ENCODE measurements at places on chromosomes 1 and 21.

DNA sequence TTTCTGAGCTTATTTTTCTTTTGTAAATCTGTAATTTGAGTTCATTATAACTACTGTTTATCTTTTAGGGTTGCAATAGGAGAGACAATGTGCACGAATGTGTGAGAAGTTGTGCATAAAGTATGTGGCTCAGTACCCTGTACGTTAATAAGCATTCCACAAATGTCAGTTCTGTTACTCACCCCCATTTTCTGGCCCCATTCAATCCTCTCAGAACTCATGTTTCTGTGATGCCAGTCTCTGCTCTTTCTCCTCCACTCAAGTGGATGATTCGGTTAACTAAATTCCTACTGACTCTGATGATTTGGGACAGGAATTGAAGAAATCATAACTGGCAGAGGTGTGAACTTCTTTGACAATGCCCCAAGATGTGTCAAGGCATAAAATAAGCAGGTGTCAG is 10.2 kb upstream of the DMRTB1 start:
- no peak for DNase-seq

DNA sequence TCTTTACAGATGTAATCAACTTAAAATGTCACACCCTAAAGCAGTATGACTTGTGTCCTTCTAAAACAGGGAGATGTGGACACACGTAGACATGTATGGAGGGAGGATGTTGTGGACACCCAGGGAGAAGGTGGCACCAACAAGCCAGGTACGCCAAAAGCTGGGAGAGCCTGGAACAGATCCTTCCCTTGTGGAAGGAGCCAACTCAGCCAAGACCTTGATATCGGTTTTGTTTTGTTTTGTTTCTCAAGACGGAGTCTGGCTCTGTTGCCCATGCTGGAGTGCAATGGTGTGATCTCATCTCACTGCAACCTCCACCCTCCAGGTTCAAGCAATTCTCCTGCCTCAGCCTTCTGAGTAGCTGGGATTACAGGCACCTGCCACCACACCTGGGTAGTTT is 45.6 kb downstream of the CHAF1B start:
- no peak for DNase-seq

DNA sequence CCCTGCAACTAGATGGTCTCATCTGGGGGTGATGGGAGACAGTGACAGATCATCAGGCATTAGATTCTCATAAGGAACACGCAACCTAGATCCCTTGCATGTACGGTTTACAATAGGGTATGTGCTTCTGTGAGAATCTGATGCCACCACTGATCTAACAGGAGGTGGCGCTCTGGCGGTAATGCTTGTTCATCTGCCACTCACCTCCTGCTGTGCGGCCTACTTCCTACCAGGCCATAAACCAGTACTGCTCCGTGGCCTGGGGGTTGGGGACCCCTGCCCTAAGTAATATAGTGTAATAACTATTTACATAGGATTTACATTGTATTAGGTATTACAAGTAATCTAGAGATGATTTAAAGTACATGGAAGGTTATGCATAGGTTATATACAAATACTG is 134.9 kb downstream of the CLEC20A start:
- DNase-seq: no peak

GRCh38 chr1:66231217-66231616 is 302.7 kb upstream of the SGIP1 start:
- DNase-seq: no peak

GRCh38 chr21:35540950-35541638 is 492.0 kb upstream of the RUNX1 start:
- no peak for DNase-seq

GRCh38 chr1:34549199-34549598 is 205.6 kb upstream of the GJB5 start:
- no peak for DNase-seq

DNA sequence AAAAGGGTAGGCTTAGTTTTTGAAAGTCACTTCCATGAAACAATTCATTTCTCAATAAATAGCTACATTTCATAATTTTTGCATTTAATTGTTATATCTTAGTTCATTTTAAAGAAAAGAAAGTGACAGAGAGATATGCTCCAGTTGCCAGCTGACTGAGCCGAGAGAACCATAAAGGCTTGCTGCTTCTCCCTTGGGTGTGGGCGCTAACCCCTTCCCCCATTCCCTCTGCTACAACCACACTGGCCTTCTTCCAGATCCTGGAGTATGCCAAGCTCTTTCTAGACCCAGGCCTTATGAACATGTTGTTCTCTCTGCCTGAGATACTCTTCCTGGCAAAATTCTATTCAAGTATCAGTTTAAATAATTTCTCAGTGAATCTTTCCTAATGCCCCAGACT is 12.3 kb downstream of the SORT1 start:
- DNase-seq: no peak

DNA sequence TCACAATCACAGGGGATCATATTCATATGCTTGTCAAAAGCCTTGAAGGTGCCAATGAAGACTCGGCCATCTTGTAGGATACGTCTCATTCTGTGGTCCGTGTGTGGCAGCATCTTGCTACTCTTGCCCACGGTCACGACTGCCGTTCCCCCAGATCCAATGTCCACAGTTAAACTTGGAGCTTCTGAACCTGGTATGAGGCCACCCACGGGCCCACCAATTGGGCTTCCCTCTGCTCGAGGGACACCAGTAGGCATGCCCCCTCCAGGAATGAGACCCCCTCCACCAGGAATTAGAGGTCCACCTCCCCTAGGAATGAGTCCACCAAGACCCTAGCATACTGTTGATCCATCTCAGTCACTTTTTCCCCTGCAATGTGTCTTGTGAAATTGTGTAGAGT is 39.6 kb downstream of the MORN1 start:
- DNase-seq: no peak

GRCh38 chr1:53129891-53130597 is 12.4 kb downstream of the SLC1A7 start:
- no peak for DNase-seq

DNA sequence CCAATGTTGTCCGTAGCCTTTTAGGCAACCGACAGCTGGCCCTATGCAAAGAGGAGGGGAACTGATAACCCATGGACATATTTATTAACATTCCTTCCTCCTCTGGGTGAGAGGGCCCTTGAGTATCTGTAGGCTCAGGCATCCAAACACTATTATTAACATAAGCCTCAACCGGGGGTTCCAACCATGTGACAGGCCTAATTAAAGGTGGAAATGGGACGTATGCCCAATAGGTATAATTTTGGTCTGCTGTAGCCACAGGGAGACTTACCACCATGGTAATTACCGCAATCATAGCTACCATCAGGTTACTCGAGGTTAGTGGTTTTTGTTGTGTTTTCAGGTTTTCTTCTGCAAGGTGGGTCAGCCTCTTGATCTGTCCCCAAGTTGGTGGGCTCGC is 5.3 kb downstream of the DAP3 start:
- DNase-seq: no peak

GRCh38 chr21:44666401-44667320 is at the start of gene KRTAP12-2:
Gene KRTAP12-2 (minus strand): TSS chr21:44666927. CDS start chr21:44666886, 41 bp downstream.
- no peak for DNase-seq

GRCh38 chr1:41670217-41670957 is 185.9 kb upstream of the EDN2 start:
- no peak for DNase-seq

DNA sequence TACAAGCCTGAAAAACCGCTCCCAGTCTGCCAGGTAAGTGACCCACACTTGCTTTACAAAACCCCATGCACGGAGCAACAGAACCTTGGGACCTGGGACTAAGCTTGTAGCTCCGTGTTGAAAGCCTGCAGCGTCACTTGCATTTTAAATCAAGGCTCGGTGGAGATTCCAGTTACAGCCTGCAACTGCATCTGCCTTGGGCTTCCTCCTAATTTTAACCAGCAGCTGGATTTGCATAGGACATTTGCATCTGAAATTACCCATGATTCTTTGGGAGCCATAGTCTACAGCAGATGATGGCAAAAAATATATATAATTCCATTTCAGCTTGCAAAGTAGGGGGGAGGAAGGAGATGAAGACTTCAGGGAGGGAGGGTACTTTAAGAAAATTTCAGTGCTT is 62.4 kb upstream of the IGSF21 start:
- no peak for DNase-seq

DNA sequence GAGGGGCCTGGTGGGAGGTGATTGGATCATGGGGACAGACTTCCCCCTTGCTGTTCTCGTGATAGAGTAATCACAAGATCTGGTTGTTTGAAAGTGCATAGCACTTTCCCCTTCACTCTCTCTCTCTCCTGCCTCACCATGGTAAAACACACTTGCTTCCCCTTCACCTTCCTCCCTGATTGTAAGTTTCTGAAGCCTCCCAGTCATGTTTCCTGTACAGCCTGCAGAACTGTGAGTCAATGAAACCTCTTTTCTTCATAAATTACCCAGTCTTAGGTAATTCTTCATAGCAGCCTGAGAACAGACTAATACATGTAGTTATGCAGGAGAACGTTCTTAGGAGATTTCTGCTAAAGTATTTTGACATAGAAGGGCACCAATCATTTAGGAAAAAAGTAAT is 59.9 kb upstream of the FBXO28 start:
- no peak for DNase-seq

GRCh38 chr1:208967334-208967733 is 616.2 kb upstream of the CAMK1G start:
- DNase-seq: no peak

DNA sequence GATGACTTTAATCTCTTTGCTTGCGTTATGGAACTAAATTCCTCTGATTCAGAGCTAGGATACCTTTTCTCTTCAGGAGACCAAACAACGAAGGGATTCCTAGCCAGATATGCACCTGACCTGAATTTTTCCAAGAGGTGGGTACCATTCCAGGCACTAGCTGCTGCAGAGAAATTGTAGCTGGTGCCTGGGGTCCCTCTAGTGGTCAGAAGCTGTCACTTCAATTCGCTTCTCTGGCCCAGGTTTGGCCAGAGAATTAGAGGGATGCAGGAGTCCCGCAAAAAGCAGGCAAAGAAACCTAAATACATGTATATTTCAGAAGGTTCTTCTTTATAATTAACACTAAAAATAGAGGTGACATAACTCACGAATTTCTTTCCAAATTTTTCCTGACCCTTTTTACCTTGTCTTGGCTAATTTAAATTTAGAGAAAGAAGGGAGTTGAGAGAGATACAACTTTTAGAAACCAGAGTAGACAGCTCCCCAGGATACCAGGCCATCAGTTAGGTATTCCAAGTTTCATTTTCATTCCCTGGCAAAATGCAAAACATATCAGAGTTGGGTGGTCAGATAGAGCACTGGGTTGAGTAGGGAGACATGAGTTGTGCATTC is 9.6 kb downstream of the ACKR1 start:
- DNase-seq: no peak

DNA sequence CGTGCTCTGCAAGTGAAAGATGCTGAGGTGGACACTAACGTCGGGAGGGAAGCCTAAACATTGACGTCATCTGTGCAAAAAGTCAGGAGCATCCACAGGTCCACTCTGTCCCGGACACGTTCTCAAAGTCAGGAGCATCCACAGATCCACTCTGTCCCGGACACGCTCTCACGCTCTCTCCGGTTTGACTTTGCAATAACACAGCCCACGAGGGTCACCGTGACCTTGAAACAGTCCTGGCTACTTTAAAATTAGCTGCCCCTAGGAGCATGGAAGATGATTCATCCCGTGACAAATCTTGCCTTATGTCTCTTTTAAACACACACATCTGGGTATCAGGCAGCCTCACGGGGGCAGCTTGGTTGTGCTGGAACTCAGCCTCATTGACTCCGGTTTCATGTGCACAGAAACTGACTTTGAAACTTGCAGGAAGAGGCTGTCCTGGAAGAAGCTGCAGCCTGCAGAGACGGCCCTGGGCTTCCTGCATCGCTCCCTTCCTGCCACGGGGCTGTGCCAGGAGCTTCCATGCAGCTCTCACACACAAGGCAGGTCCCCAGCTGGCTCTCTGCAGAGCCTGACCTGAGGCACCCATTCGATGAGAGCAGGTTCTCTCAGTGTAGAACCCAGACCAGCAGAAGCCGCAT is 18.1 kb upstream of the COL18A1 start:
- no peak for DNase-seq

- no peak for DNase-seq
Measured at GRCh38 chr1:205534444-205534985, 30.0 kb downstream of the CDK18 start.

GRCh38 chr21:28821276-28822122 is 171.2 kb downstream of the LTN1 start:
- DNase-seq: no peak

DNA sequence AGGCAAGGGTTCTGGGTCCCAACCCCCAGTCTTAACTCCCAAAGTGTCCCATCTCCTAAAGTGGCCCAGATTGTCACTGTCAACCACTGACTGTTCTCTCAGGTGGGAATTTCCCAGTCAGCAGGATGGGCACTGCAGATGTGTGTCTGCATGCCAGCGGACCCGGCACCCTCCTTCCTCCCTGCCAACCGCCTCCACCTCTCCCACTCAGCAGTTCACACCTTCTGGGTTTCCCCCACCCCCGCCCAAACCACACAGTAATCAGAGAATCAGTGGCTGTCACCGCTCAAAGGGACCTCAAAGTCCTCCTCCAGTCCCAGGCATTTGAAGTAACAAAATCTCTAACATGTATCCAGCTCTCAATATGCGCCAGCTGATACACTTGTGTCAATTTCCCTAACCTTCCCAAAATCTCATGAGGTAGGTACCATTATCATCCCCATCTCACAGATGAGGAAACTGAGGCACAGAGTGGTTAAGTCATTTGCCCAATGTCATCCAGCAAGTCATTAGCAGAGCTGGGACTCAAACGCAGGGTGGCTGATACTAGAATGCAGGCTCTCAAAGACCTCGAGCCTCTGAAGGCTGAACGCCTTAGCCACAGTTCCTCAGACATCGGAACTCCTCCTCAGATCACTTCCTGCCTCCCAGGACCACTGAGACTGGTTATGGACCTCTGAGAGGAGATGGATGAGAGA is 4.8 kb downstream of the RUNX3 start:
- no peak for DNase-seq

- DNase-seq: no peak
Measured at GRCh38 chr1:98306517-98307089, 354.9 kb upstream of the SNX7 start.

GRCh38 chr1:77399250-77400086 is 117.6 kb downstream of the AK5 start:
- DNase-seq: no peak

- no peak for DNase-seq
Measured at GRCh38 chr1:44829506-44830384, 13.3 kb downstream of the PTCH2 start.

- DNase-seq: no peak
Measured at GRCh38 chr1:12053752-12054548, 9.2 kb upstream of the TNFRSF8 start.

- no peak for DNase-seq
Measured at GRCh38 chr1:205794011-205794730, 18.8 kb downstream of the SLC41A1 start.

DNA sequence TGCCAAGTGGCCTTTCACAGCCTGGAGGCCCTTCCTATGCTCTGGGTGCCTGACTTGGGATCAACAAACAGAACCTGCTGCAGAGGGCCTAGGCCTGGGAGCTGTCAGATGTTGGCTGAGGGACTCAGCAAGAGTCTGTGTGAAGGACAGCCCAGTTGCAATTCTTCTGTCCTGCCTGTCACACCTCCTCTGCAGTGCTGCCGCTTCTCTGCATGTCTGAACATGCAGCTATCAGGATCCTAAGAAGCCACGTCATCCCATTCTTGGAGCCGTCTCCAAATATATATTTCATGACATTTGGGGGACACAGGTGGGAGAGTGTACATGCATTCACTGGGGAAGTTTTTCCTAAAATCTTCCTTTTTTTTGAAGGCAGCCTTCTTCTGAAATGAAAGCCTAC is 8.6 kb downstream of the FCAMR start:
- DNase-seq: no peak
